ENCODE measurements at places on chromosomes 3 and 15.

- DNase-seq: no peak
These were observed 100.7 kb downstream of the SNRPN start for GRCh38 chr15:25055356-25056068.

- DNase-seq: no peak
These were observed 6.5 kb upstream of the COL7A1 start for GRCh38 chr3:48601622-48601994.

GRCh38 chr3:12357456-12357855 is 68.6 kb downstream of the PPARG start:
- DNase-seq: no peak

DNA sequence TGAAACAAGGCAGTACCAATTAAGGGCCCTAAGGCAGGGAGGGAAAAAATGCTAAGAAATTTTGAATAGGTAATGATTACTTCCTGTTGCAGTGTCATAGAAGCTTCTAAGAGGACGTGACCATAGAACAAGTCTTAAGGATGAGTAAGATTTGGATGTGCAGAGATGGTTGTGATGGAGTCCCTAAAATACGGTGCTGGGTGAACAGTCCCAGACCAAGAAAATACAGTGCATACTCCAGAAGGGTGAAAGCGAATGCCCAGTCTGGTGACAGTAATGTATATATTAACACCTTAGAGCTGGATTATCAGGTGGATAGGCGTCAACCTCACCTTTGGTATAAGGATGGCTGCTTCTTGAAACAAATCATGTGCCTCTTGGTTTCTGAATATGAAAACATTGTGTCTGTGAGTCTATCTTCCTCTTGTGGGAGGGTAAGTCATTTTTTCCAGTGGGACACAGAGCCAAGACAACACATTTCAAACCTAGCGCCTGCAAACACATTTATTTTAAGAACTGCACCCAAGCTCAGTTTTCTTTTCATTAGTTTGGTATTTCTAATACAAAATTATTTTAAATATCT is 101.2 kb upstream of the TP63 start:
- DNase-seq: peak; percentile 10

GRCh38 chr15:57553526-57553925 is 38.2 kb upstream of the MYZAP start:
- no peak for DNase-seq

- DNase-seq: no peak
These were observed 2.6 kb downstream of the PCSK6 start for GRCh38 chr15:101486696-101487459.

- no peak for DNase-seq
These were observed 80.6 kb downstream of the RBPMS2 start for GRCh38 chr15:64694816-64695215.

DNA sequence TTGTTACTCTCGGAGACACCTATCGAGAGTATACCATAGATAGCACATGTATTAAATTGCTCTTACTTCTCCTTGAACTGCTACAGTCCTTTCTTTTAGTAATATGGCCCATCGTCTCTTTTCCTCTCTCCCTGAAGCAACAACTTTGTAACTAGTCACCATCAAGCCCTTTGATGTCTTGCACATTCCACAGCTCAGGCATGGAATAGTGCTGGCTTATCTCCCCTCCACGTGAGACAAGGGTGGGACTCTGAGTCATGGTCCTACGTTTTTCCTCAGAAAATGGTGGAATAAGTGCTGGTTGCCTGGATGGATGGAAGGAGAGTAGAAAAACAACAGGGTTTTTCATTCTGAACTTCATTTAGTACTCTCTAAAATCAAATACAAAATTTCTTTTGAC is 163.3 kb upstream of the MBNL1 start:
- no peak for DNase-seq

All from activated CD4-positive, alpha-beta T cell treated with anti-CD3 and anti-CD28 coated beads for 48 hours (primary cell).